Activated CD4-positive, alpha-beta T cell treated with anti-CD3 and anti-CD28 coated beads, Interleukin-2, amount 10 ng/mL, durations not matched to agents 7 days and 5 days (primary cell): ENCODE measurements at places on chromosomes 5 and 9. TPM values are rescaled to one million over a fixed set of nuclear protein-coding genes. Genes with fewer than 3 reads are reported as not detected.

NUTM2G gene
- total RNA-seq = not detected

PCDHA1 gene
- total RNA-seq = not detected

GRCh38 chr9:81565144-81565543 is 124.2 kb downstream of the TLE1 start:
- no peak overlapping the region for H3K27ac ChIP-seq
- H3K4me1 ChIP-seq = no peaks in the 10 kb centered on the region
- no peak for DNase-seq
- H3K36me3 ChIP-seq = no peaks in the 10 kb centered on the region

ANAPC2 gene
- total RNA-seq = 61.3 TPM

TLR4 gene
- total RNA-seq = 0.06 TPM

PIK3R1 gene
- total RNA-seq = 75.6 TPM

- H3K27me3 ChIP-seq = no peaks in the 10 kb centered on the region
- no peaks in the 10 kb centered on the region for H3K4me1 ChIP-seq
- no peak for DNase-seq
- no peaks in the 10 kb centered on the region for H3K36me3 ChIP-seq
- no peak overlapping the region for H3K4me3 ChIP-seq
Measured at GRCh38 chr9:106616026-106616425, 246.9 kb upstream of the ZNF462 start.

KIF27 gene
- 3.2 TPM for total RNA-seq

ALDH1A1 gene
- total RNA-seq = not detected

SLC23A1 gene
- total RNA-seq = 0.77 TPM

GRCh38 chr5:44640945-44641456 is 167.7 kb upstream of the MRPS30 start:
- H3K36me3 ChIP-seq = no peaks in the 10 kb centered on the region
- H3K27me3 ChIP-seq = no peaks in the 10 kb centered on the region

DNA sequence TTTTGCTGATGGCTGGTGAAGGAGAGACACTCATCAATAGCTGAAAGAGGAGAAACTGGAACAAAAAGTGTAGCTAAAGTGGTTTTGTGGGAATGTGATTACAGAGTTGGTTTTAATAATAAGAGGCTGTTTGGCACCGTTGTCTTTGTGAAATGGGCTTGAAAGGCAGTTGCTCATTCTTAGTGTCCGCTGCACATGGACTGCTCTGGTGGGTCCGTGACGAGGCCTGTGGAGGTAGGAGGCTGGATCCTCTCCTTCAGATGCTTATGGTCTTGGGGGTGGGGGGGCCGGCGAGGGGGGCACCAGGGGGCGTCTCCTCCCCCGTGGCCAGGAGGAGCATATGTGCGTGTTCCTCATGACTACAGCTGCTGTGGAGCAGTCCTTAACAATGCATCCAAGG is 29.8 kb downstream of the FUBP3 start:
- H3K4me1 ChIP-seq = no peaks in the 10 kb centered on the region
- DNase-seq = no peak
- no peak overlapping the region for H3K27ac ChIP-seq
- no peak overlapping the region for H3K4me3 ChIP-seq

- no peaks in the 10 kb centered on the region for H3K36me3 ChIP-seq
- H3K4me3 ChIP-seq = no peak overlapping the region
- peaks cover 19% of the 10 kb centered on the region for H3K4me1 ChIP-seq
- DNase-seq = no peak
Measured at GRCh38 chr9:97847474-97848214, 5.4 kb upstream of the FOXE1 start.

GRCh38 chr9:2427120-2427891 is 194.3 kb upstream of the VLDLR start:
- H3K27ac ChIP-seq = no peak overlapping the region
- no peaks in the 10 kb centered on the region for H3K4me1 ChIP-seq
- no peaks in the 10 kb centered on the region for H3K27me3 ChIP-seq
- no peak for DNase-seq
- H3K36me3 ChIP-seq = no peaks in the 10 kb centered on the region
- H3K4me3 ChIP-seq = no peak overlapping the region

DNA sequence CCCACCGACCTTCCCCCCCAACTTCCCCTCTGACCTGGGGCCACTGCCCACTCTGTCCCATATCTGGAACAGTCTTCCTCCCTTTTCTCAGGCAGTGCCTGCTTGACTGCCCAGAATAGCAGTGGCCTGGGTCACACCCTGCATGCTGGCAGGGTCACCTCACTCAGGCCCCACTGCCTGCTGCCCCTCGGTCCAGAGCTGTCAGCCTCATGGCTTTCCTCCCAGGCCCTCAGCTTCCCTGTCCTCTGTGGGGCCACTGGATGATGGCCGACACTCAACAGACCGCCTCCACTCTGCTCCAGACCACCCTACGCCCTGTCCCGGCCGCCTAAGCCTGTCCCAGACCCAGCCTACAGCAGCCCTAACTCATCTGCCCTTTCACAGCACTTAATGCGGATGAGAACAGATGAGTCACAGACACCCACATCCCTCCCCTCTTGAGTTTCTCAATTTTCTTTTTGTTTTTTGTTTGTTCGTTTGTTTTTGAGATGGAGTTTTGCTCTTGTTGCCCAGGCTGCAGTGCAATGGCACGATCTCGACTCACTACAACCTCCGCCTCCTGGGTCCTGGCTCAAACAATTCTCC is 5.9 kb downstream of the PNPLA7 start:
- H3K27me3 ChIP-seq = no peaks in the 10 kb centered on the region
- no peak overlapping the region for H3K4me3 ChIP-seq
- H3K36me3 ChIP-seq = no peaks in the 10 kb centered on the region
- peaks cover 4% of the 10 kb centered on the region for H3K4me1 ChIP-seq
- no peak overlapping the region for H3K27ac ChIP-seq
- no peak for DNase-seq

BARHL1 gene
- not detected for total RNA-seq

GRCh38 chr5:158203261-158203660 is 344.3 kb upstream of the CLINT1 start:
- H3K27ac ChIP-seq = no peak overlapping the region
- no peaks in the 10 kb centered on the region for H3K4me1 ChIP-seq
- no peaks in the 10 kb centered on the region for H3K27me3 ChIP-seq
- no peaks in the 10 kb centered on the region for H3K36me3 ChIP-seq
- no peak overlapping the region for H3K4me3 ChIP-seq
- no peak for DNase-seq

- no peak overlapping the region for H3K4me3 ChIP-seq
- no peak overlapping the region for H3K27ac ChIP-seq
- H3K4me1 ChIP-seq = peaks cover 6% of the 10 kb centered on the region
- H3K36me3 ChIP-seq = peaks cover 4% of the 10 kb centered on the region
Measured at GRCh38 chr5:40497573-40497972, 182.1 kb upstream of the PTGER4 start.

- no peak overlapping the region for H3K27ac ChIP-seq
- no peaks in the 10 kb centered on the region for H3K36me3 ChIP-seq
- H3K4me1 ChIP-seq = no peaks in the 10 kb centered on the region
- no peak for DNase-seq
- H3K27me3 ChIP-seq = peaks cover 4% of the 10 kb centered on the region
Measured at GRCh38 chr9:3773362-3774060, 247.7 kb upstream of the RFX3 start.

FREM1 gene
- total RNA-seq = not detected

DNA sequence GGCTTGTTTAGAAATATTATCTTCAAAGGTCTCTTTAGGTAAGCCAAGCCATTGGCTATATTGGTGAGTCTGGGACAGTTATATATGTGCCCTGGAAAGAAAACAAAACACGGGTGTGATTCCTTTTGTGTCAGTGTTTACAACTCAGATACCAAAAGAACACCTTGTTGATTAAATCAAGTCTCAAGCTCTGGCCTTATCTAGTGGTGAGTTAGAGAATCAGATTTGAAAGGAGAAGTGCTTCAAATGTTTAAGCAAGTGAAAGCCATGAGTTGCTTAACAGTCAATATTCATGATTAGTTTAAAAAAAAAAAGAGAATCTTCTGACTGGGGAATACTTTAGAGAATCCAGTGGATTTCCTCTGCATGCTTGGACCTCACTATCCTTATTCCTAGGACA is 68.3 kb downstream of the IQGAP2 start:
- peaks cover 65% of the 10 kb centered on the region for H3K36me3 ChIP-seq
- no peak overlapping the region for H3K27ac ChIP-seq
- no peak for DNase-seq
- H3K4me1 ChIP-seq = peaks cover 71% of the 10 kb centered on the region

GRCh38 chr9:15287309-15287708 is 19.7 kb downstream of the TTC39B start:
- H3K4me3 ChIP-seq = no peak overlapping the region
- DNase-seq = no peak
- H3K4me1 ChIP-seq = peaks cover 16% of the 10 kb centered on the region
- no peak overlapping the region for H3K27ac ChIP-seq
- no peaks in the 10 kb centered on the region for H3K27me3 ChIP-seq
- peaks cover 37% of the 10 kb centered on the region for H3K36me3 ChIP-seq

PRDM9 gene
- not detected for total RNA-seq

ADRA1B gene
- not detected for total RNA-seq

- H3K27ac ChIP-seq = peak within 1 kb of the TSS; percentile 13
- peaks cover 14% of the 10 kb centered on the region for H3K4me1 ChIP-seq
- no peak for DNase-seq
- H3K4me3 ChIP-seq = peak within 1 kb of the TSS; percentile 70
Measured at GRCh38 chr9:136095070-136096058, at the start of gene NACC2. Gene NACC2 (minus strand): TSS chr9:136095289. CDS start chr9:136050521, 44,768 bp downstream.

DNA sequence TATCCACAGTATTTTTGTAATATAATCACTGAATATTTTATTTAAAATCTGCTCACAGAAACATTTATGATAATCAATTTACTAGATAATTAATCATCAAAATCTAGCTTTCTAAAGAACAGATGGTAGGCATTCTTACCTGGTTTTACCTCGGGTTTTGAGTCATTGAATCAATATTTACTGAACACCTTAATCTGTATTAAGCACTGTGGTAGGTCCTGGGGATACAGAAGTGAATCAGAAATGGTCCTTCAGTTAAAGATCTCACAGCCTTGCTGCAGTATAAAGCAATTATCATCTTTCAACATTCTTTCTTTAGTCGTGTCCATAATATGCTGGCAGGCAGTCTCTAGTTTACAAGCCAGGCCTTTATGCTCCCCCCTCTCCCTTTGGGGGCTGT is 2.0 kb upstream of the MEIKIN start:
- no peaks in the 10 kb centered on the region for H3K36me3 ChIP-seq
- DNase-seq = no peak
- H3K4me3 ChIP-seq = no peak overlapping the region

GRCh38 chr9:19967216-19967887 is 178.5 kb upstream of the SLC24A2 start:
- H3K4me3 ChIP-seq = no peak overlapping the region
- no peak overlapping the region for H3K27ac ChIP-seq
- H3K4me1 ChIP-seq = peaks cover 8% of the 10 kb centered on the region
- DNase-seq = no peak
- peaks cover 1% of the 10 kb centered on the region for H3K27me3 ChIP-seq
- H3K36me3 ChIP-seq = peaks cover 1% of the 10 kb centered on the region

GRCh38 chr5:147084702-147085101 is 150.1 kb upstream of the STK32A start:
- no peaks in the 10 kb centered on the region for H3K36me3 ChIP-seq
- no peaks in the 10 kb centered on the region for H3K4me1 ChIP-seq
- DNase-seq = no peak
- H3K27ac ChIP-seq = no peak overlapping the region

- no peak overlapping the region for H3K27ac ChIP-seq
- no peak for DNase-seq
- H3K4me1 ChIP-seq = peaks cover 37% of the 10 kb centered on the region
- no peak overlapping the region for H3K4me3 ChIP-seq
- H3K27me3 ChIP-seq = no peaks in the 10 kb centered on the region
Measured at GRCh38 chr9:83986765-83987401, 6.3 kb downstream of the RMI1 start.

ZDHHC12 gene
- total RNA-seq = 91.5 TPM

GRCh38 chr9:76321195-76321828 is 72.9 kb downstream of the RFK start:
- no peaks in the 10 kb centered on the region for H3K27me3 ChIP-seq
- H3K27ac ChIP-seq = no peak overlapping the region
- no peak for DNase-seq
- no peaks in the 10 kb centered on the region for H3K36me3 ChIP-seq
- H3K4me1 ChIP-seq = no peaks in the 10 kb centered on the region
- H3K4me3 ChIP-seq = no peak overlapping the region

DNA sequence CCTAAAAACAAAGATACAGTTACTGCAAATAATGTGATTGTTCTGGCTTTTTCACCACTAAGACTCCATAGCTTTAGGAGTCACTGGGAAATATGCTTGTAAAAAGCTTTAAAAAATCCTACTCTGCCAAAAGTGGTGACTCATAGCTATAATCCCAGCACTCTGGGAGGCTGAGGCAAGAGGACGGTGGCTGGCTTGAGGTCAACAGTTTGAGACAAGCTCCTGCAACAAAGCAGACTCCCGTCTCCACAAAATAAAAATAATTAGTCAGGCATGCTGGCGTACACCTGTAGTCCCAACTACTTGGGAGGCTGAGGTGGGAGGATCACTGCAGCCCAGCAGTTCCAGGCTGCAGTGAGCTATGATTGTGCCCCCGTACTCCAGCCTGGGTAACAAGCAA is 406.4 kb downstream of the HTR1A start:
- H3K36me3 ChIP-seq = no peaks in the 10 kb centered on the region
- DNase-seq = no peak
- no peak overlapping the region for H3K27ac ChIP-seq
- H3K27me3 ChIP-seq = no peaks in the 10 kb centered on the region

DNA sequence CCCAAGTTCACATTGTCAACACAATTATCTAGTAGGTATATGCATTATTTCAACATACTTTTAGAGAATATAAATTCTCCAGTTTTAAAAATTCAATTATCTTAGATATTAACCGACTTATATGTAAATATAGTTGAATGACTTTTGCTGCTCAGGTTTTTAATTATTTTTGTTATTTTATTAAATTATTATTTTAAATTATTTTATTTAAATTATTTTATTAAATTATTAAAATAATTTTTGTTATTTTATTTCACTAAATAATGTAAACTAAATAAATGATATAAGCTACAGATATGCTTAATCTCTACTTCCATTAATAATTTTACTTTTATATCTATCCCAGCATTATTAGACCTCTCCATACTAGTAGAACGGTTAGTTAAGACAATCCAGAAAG is 544.3 kb upstream of the ARRDC3 start:
- no peak for DNase-seq
- no peak overlapping the region for H3K4me3 ChIP-seq
- H3K27me3 ChIP-seq = no peaks in the 10 kb centered on the region
- H3K4me1 ChIP-seq = no peaks in the 10 kb centered on the region

PCA3 gene
- not detected for total RNA-seq

DNA sequence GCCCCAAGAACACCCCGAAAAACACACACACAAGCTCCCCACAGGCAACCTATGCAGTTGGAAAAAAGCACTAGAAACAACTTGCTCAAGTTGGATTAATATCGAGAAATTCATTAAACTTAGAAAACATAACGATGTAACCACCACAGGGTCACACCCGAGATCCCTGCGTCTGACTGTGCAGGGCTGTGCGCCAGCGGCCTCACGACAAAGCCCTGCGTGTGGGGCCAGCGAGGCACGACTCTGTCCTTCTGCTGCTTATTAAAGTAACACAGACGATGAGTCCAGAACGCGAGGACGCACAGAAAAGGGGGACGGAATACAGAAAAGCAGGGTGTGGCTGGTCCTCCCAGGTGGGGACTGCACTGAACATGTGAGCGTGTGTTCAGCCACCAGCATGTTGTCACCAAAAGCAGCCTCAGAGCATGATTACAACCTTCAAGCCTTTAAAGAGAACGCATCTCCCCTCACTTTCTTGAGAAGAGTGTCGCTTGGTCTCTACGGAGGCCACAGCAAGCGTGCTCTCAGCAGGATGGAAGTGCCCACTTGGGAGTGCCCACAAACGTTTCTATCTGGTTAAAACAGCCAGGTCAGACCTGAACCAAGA is 14.4 kb downstream of the SLC12A7 start:
- peak overlapping the region; percentile 13 for H3K27ac ChIP-seq
- H3K27me3 ChIP-seq = no peaks in the 10 kb centered on the region
- H3K4me1 ChIP-seq = peaks cover 32% of the 10 kb centered on the region
- H3K4me3 ChIP-seq = no peak overlapping the region
- peaks cover 24% of the 10 kb centered on the region for H3K36me3 ChIP-seq
- no peak for DNase-seq

IFNA13 gene
- not detected for total RNA-seq
